ENCODE measurements at places on chromosomes 12 and 14.

- DNase-seq = no peak
These were observed 12.2 kb downstream of the DEGS2 start for GRCh38 chr14:100147181-100147631.

GRCh38 chr14:98599082-98599481 is 672.9 kb downstream of the BCL11B start:
- no peak for DNase-seq

DNA sequence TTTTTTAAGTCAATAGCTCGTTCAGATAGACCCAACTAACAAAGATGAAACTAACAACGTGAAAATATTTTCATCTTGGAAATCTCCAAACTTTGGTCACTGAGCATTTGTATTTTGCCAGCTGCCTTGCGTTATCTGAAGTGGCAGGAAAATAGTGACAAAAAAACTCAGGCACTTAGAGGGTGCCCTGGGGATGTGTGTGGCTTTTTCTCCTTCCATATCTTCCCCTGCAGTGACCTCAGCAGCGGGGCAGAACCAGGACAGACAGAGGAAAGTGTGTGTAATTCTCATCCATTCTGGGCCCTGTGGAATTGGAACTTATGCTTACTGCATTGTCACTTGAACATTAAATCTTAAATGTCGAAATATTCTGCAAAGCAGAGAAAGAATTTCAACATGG is 152.0 kb downstream of the BCAT1 start:
- no peak for DNase-seq

DNA sequence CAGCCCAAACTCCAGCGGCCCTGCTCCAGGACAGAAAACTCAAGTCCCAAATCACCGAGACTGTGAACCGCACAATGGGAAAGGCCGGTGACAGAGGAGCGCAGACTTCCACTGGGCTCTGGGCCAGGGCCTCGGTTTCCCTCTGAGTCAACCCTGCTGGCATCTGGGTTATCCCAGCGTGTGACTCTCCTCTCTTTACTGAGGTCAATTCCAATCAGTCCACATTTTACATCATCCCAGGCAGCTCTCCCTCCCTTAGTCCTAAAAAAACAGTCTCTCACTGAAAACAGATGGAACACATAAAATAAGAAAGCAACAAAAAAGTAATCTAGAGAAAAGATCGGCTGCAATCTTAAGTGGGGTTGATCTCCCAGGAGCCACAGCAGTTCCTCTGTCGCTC is 36.9 kb downstream of the ITPK1 start:
- no peak for DNase-seq

DNA sequence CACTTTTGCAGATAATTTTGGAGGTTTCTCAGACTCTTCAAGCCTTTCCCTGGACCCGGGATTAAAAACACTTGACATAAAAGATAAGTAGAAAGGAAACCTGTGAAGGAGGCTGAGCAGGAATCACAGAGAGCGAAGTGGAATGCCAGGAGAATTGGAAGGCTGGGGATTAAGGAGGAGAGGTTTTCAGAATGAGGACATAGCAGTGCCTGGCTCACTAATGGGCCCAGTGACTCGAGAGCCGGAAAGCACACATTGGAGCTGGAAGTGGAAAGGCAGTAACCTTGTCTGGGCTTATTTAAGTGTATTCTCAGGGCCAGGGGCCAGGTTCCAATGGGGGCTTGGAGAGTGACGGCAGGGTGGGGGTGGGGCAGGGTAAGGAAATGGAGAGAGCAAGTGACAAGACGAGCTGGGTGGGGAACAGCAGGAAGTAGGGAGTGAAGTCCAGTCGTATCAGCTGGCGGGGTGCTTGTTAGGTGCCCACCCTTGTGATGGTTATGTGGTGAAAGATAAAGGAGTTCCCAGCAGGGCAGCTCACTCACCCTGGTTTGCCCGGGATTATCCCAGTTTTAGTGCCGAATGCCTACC is 13.1 kb downstream of the EVL start:
- no peak for DNase-seq

- DNase-seq = no peak
These were observed 10.7 kb upstream of the M6PR start for GRCh38 chr12:8960176-8960575.

- DNase-seq = no peak
These were observed at the start of gene TNFRSF1A for GRCh38 chr12:6341417-6342139. TSS of gene TNFRSF1A (minus strand) at chr12:6342076. CDS start at chr12:6341814, 262 bp downstream.

GRCh38 chr12:98852181-98852580 is 207.1 kb downstream of the APAF1 start:
- no peak for DNase-seq
